ENCODE measurements at places on chromosomes 13 and 19.

- no peak for DNase-seq
Measured at GRCh38 chr19:6890938-6891337, 3.6 kb downstream of the ADGRE1 start.

DNA sequence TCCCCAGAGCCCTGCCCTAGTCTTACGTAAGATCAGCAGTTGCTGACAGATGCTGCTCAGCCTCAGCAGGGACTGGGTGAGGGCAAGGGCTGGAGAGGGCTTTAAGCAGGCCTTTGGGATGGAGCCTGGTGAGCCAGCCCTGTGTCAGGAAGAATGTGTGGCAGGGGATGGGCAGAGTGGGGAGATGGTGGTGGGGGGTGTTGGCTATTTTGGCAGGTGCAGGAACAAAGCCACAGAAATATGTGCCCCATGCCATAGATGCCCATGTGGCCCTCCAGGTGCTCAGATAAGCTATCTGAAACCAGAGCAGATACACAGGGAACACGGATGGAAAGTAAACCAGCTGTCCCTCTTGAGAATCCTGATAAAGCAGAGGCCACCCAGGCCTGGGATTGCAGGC is 1325.0 kb downstream of the UQCRFS1 start:
- no peak for DNase-seq

GRCh38 chr19:6233827-6234511 is 45.8 kb downstream of the MLLT1 start:
- no peak for DNase-seq

DNA sequence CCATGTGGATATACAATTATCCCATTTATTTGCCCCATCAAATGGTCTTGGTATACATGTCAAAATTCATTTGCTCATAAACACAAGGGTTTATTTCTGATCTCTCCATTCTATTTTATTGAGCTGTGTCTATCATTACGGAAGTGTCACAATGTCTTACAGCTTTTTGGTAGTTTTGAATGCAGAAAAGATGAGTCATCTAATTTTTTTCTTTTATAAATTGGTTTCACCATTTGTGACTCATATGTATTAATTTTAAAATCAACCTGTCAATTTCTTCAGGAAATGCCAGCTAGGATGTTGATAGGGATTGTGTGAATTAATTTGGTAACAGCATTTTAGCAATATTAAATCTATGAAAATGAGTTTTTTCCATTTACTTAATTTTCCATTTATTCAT is 2549.4 kb downstream of the PCDH9 start:
- DNase-seq: no peak

DNA sequence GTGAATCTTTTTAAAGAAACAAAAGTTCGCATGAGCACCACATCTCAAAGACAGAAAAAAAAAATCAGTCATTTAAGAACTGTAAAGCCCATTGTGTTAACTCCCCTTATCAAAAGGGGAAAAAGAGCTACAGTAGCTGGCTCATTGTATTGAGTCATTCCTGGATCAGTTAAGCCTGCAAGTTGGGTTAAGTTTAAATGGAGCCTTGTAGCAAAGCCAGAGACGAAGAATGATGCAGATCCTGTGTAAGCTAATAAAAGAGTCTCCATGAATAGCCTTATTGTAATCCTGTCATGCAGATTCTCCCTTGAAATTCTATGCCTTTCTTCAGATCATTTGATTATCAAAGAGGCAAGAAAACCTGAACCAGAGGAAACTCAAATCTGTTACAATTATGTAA is 83.8 kb downstream of the CRYL1 start:
- DNase-seq: no peak

- DNase-seq: no peak
Measured at GRCh38 chr19:11710313-11710712, 28.4 kb downstream of the ZNF823 start.

DNA sequence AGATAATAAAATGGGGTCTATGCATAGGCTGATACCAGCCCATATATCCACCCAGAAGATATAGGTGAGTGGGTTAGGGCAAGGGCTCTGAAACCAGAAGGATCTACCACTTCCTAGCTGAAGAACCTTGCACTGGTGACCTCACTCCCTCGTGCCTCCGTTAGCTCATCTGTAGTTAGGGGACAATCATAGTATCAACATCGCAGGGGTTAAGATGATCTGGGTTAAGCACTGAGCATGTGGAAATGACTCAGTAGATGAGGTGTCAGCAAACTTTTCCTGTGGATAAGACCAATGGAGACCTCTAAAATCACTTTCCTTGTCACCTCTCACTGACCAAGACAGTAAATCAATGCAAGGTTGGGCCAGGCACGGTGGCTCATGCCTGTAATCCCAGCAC is 30.5 kb downstream of the TNFSF14 start:
- no peak for DNase-seq

DNA sequence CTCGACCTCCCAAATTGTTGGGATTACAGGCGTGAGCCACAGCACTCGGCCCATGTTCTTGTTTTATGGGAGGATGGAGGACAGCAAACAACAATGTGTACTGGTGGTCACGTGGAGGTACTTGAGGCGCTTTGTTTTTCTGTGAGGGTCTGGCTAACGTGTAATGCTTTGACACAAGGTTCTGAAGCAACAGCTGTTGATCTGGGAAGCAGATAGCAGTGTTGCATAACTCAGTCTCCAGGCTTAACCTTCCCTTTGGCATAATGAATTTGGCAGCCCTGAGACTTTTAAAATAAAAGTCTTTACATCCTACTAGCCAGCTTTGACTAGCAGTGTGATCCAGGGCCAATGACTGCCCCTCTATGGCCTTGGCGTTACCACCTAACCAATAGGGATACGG is 6.9 kb upstream of the ZNF580 start:
- no peak for DNase-seq

GRCh38 chr13:94322925-94323763 is 156.3 kb downstream of the DCT start:
- no peak for DNase-seq

DNA sequence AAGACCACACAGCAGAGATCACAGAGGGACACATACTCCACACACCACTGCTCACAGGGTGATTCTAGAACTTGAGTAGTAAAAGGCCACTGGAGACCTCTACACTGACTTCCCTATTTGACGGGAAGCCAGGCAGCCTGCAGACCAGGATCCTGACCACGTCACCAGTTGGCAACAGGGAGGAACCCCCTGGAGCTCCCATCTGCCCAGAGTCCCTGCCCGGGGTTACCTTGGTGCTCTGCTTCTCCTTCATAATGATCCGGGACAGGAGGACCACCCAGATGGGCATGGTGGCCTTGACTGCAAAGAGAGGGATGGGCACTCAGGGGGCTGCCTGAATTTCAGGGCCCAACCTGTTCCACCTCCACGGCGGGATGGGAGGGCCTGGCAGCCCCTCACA is 932 bp downstream of the SLC35E1 start:
- DNase-seq: no peak

GRCh38 chr13:69199664-69200063 is 908.0 kb upstream of the ATXN8OS start:
- DNase-seq: no peak

GRCh38 chr19:53076984-53077383 is 26.2 kb downstream of the ZNF160 start:
- no peak for DNase-seq

DNA sequence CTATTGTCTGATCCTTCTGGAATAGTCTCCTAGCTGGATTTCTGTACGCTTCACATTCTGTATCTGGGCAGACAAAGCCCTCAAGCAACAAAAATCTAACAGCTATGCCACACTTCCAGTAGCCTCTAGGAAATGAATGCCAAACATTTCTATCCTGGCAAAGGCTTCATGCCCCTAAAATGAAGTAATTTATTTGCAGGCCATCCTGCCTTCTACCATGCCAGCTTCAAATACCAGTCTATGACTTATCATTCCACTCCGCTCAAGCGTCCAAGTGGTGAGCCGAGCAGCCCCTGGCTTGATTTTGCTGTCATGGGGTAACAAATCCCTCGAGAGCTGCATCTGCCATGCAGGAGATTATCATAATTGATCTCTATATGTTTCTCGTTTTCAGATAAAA is 86.9 kb downstream of the LHFPL6 start:
- DNase-seq: no peak

GRCh38 chr13:40042991-40043390 is 387.5 kb downstream of the COG6 start:
- DNase-seq: no peak

GRCh38 chr13:111202745-111203144 is 87.6 kb downstream of the ARHGEF7 start:
- DNase-seq: no peak

DNA sequence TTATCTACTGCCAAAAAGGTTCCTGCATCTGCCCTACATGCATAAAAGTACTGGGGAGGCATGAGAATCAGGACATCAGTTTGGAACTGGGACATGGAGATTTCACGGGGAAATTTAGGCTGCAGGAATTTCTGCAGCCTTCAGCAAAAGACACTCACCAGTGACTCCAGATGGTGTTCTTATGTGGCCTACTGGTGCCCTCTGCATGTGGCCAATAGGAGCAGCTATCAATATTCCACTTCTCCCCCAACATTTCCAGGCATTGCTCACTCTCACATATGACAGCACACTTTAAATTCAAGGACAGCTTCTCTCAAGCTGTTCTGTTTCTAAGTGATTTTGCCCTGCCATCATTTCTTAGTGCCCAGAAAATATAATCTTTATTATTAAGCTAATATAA is 570.5 kb upstream of the ARGLU1 start:
- no peak for DNase-seq

DNA sequence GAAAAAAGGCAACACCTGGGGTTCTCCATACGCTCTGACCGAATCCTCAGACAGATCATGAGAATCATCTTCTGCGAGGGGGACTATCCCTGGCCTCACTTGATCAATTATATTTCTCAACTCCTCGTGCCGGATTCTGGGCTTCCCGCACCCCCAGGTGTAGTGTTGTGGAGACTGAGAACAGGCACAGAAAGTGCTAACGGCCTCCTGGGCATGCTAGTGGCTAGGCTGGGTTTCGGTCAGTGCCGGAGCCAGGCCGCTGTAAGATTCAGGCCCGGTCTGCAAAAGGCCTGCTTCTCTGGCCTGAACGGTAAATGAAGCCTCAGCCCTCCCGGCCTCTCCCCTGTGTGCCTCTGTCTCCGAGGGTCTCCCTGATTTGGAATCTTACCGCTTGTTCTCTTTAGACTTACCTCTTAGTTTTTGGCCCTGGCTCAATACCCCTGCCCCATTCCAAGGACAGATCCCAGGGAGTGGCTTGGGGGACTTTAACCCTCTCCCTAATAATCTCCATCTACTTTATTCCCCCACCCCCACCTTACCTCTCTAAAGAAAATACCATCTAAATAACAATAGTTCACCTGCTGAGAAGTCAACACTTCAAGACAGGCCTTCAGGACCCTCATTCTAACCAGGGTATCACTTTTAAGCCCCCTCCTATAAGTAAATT is 79.0 kb upstream of the MEDAG start:
- DNase-seq: no peak

GRCh38 chr19:2354670-2355069 is 5.4 kb upstream of the TMPRSS9 start:
- DNase-seq: no peak

GRCh38 chr13:39777527-39778061 is 122.1 kb downstream of the COG6 start:
- DNase-seq: no peak

DNA sequence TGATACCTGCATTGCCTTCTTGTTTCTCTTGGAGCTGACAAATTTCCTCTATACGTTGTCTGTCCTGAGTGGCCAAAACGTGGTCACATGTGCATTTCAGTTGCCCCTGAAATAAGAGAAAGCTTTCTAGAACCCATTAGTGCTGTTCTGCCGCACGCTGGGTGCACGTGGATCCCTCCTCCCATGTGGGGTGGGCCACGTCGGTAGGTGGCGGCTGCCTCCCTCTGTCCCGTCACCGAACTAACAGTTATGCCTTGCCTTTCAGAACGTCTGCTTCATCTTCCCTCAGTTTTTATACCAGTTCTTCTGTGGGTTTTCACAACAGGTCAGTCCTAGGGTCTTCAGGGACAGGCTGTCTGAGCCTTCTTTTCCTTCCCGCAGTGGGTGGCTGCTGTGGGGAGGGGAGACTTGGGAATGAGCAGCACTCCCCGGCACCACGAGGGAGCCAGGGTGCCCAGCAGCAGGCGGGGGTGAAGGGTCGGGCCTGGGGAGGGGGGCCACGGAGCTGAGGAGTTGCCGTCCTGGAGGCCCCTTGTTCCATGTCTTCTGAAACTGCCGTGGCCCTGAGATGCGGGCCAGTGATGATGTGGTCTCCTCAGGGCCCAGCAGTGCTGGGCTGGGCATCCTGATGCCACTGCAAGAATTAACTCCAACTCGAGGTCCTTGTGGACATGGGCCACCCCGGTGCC is 109.7 kb upstream of the MCF2L start:
- no peak for DNase-seq

DNA sequence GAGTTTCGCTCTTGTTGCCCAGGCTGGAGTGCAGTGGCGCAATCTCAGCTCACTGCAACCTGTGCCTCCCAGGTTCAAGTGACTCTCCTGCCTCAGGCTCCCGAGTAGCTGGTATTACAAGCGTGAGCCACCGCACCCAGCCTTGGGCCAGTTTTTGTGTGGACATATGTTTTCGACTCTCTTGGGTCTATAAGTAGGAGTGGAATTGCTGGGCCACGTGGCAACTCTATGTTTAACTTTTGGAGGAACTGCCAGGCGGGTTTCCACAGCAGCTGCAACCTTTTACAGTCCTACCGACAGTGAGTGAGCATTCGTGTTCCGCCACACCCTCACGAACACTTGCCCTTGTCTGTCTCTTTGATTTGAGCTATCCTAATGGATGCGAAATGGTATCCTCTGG is 44.9 kb downstream of the BICRA start:
- no peak for DNase-seq

Measured in NCI-H2107 (cell line).